GM10248 (cell line): ENCODE measurements at places on chromosomes 6 and 20.

- DNase-seq, result no peak
Measured at GRCh38 chr6:26613689-26614683, 17.2 kb downstream of the ABT1 start.

- DNase-seq, result peak; percentile 22
Measured at GRCh38 chr6:75205776-75206575, at the start of gene COL12A1. Gene COL12A1, minus strand, starts transcription at chr6:75206053. Its CDS starts 3,261 bp downstream, at chr6:75202792.

- DNase-seq, result no peak
Measured at GRCh38 chr6:68695403-68695802, 60.3 kb downstream of the ADGRB3 start.

DNA sequence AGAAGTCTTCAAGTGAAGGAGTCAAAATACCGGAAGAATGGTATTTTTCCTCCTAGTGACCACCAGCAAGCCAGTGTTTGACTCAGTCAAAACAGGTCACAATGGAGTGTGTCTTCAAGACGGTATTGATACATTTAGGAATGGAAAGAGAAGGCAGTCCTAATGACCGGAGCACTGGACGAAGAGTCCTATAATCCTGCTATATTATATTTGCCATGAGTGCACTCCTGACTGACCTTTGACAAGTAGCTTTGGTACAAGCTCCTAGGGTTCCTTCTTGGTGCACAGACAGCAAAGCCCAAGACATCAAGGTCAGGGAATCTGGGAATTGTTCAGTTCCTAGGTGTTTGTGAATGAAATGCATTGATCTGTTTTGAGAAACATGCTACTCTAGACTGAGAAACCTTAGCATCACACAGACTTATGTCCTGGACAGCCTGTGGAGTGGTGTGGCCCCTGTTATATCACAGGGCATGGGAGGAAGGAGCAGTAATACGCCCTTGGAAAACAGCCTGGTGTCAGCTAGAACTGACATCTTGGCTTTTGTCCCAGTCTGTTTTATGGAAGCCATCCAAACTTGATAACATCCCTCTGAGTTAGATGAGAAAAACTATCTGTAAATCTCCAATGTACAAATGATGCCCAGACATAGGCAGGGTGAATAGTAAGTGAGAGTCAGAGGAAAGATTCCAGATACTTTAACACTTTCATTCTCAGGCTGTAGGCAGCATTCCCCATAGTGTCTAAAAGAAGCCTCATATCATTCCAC, 18.5 kb downstream of the NOX3 start:
- DNase-seq, result no peak

- no peak for DNase-seq
Measured at GRCh38 chr20:9294041-9294440, 220.3 kb upstream of the LAMP5 start.

- no peak for DNase-seq
Measured at GRCh38 chr20:24987873-24988835, 4.4 kb downstream of the APMAP start.

DNA sequence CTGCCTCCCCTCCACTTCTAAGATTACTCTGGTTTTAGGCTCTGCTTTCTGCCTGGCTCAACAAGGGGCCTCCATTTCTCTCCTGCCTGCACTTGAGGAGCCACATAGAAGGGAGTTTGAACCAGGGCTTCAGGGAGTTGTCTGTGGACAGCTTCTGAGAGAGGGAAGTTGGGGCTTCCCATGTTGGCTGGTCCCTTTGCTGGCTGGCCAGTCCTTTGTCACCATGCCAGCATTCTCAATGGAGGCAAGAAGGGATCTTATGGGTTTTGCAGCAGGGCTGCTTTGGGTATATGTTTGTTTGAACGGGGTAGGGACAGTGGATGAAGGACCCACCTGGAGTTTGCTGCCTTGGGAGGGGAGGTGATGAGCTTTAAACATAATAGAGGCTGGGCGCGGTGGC, 124.9 kb downstream of the CARMIL1 start:
- DNase-seq, result no peak

DNA sequence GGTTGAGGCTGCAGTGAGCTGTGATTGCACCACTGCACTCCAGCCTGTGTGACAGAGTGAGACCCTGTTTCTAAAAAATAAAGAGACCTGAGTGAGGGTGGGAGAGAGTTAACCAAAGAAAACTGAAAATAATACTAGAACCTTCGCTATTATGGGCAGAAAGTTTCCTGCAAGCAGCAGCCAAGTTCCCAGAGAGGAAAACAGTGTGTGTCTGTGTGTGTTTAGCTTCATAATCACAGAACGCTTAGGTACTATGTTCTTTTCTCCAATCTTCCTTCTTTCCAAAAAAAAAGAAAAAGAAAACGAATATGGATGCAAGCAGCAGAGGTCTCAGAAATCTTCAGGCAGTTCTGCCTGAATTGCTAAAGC, 170.0 kb downstream of the LY86 start:
- DNase-seq, result no peak
